ENCODE measurements at places on chromosomes 7 and 10. TPM values are rescaled to one million over a fixed set of nuclear protein-coding genes. Genes with fewer than 3 reads are reported as not detected.

GPR146 gene
- 0.13 TPM for polyA plus RNA-seq

RBM20 gene
- 0.04 TPM for polyA plus RNA-seq

LFNG gene
- 17.7 TPM for polyA plus RNA-seq

MYPN gene
- 0.54 TPM for polyA plus RNA-seq

MEST gene
- polyA plus RNA-seq = 3.8 TPM

PRRT4 gene
- polyA plus RNA-seq = 0.12 TPM

ASL gene
- polyA plus RNA-seq = 34.8 TPM

SFTPA1 gene
- not detected for polyA plus RNA-seq

SNX8 gene
- 24.2 TPM for polyA plus RNA-seq

TDRD1 gene
- 0.33 TPM for polyA plus RNA-seq

ITPRID1 gene
- not detected for polyA plus RNA-seq

PTPRN2 gene
- polyA plus RNA-seq = not detected

MARVELD1 gene
- 24.0 TPM for polyA plus RNA-seq

COL28A1 gene
- 0.13 TPM for polyA plus RNA-seq

AKR1C2 gene
- 66.0 TPM for polyA plus RNA-seq

CYP3A7 gene
- not detected for polyA plus RNA-seq

CALML3 gene
- polyA plus RNA-seq = 20.2 TPM

AMPH gene
- polyA plus RNA-seq = not detected

FBXO24 gene
- 0.22 TPM for polyA plus RNA-seq

ST8SIA6 gene
- not detected for polyA plus RNA-seq

MRLN gene
- polyA plus RNA-seq = not detected

SLC26A4 gene
- 0.26 TPM for polyA plus RNA-seq

FAM20C gene
- polyA plus RNA-seq = 9.7 TPM

All from keratinocyte (primary cell).